MM.1S (cell line): ENCODE measurements at places on chromosomes 1 and 21.

- DNase-seq = no peak
These were observed 381.6 kb downstream of the SRGAP2C start for GRCh38 chr1:121566346-121566745.

- no peak for DNase-seq
These were observed at the start of gene SLC16A4 for GRCh38 chr1:110390692-110391245. SLC16A4 (minus strand) TSS chr1:110391026; CDS start chr1:110389323, 1,703 bp downstream.

DNA sequence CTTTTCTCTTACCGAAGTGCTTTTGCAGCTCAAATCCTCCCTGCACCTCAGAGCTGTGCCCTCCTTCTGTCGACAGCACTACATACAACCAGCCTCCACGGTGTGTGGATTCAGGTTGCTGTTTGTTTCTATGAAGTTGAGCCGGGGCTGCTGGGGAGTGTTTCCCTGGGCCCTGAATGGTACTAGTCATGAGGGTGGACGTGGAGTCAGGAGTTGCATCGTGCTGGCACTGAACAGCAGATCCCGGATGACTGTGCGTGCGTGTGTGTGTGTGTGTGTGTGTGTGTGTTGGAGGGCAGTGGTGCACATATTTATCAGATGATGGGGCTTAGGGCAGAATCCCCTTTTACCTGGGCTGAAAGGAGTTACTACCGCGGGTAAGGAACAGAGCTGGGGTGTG is 47.0 kb downstream of the ACTL8 start:
- no peak for DNase-seq

GRCh38 chr1:188277771-188278170 is 1449.0 kb downstream of the PLA2G4A start:
- DNase-seq = no peak

DNA sequence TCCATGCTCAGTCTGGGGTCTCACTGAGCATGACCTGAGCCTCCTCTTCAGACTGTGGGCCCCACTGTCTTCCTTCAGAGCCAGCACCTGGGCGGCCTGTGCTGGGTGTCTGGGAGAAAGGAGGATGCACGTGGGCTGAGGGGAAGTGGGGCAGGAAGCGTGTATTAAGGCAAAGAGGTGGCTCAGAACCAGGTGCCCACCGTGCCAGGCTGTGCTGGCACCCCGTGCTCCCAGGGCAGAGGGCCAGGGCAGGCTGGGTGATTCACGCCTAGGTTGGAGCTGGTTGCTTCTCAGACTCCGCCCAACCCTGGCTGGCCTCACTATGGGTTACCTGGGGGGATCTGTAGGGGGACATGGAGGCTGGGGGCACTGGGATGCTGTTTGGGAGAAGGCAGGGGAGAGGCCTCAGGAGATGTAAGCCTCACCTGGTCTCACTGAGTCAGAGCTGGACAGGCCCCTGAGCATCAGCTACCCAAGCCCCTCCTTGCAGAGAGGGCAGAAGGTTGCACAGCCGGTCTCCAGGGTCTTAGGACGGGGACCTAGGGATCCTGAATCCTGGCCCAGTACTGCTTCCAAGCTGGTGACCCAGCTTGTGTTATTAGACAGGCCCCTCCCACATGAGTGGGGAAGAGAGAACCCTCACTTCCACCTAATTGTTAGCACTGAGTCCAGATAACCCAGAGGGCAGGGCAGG is 18.6 kb upstream of the PADI1 start:
- no peak for DNase-seq

DNA sequence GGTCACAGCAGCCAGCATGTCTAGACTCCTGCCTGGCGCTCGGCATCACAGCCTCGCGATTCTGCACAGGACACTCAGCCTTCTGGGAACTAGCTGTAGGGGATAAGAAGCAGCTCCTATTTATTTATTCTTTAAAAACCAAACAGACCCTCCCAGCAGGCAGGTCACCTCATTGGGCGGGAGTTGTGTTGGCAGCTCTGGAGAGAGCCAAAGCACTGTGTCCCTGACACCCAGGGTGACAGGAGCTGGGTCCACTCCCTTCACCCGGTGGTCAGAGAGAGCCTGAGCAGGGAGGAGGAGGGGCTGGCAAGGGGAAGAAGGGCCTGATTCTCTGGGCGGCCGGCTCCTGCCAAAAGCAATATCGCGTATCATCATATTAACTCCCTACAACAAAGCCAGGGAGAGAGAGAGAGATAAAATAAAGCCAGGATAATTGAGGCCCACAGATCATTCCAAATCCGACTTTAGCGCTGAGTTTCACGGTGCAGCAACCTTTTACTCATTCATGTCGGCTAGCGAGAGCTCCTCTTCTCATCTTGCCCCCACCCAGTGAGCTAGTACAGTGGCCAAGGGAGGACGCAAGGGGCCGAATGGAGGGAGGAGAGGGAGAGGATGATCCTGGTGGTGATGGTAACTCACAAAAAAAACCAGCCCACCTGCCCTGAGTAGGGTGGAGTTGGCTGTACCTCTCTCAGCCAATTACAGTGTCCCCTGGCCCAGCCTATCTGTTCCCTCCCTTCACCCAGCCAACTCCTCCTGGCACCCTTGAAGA is 79.8 kb upstream of the IFFO2 start:
- DNase-seq = no peak

- no peak for DNase-seq
These were observed 166.7 kb upstream of the PDE4B start for GRCh38 chr1:65626003-65626402.

DNA sequence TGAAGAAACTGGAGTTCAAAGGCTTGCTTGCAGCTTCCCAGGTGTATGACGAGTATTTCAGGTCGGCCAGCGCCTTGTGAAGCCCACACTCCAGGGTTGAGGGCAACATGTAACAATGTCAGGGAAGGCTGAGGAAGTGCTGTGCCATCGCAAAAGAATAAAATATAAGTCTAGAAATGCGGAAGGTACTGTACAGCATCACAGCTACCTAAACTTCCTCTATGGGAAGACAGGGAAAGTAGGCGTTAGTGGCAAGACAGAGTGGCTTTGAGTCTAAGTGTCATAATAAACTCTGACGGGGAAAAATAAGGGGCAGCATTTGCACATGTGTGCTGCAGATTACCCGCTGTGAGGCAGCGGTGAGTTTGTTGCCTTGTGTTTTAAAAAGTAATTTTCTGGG is 28.9 kb downstream of the DOP1B start:
- DNase-seq = no peak

DNA sequence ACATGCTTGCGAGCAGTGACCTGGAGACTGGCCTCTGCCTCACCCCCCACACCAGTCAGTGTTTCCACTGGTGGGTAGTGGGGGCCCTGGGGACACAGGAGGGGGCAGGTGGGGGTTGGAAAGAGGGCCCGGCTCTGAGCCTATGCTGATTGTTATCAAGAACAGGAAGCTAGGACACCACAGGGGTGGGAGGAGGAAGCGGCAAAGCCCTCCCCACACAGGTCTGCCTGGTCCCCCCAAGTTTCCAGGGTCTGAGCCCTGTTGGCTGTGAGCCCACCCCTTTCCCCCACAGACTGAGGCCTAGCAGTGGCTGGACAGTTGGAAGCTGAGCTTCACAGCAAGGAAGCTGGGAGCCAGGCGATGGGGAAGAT is 1.6 kb upstream of the PTPN7 start:
- peak; percentile 0 for DNase-seq

GRCh38 chr1:100184536-100184935 is 6.5 kb upstream of the LRRC39 start:
- DNase-seq = no peak

DNA sequence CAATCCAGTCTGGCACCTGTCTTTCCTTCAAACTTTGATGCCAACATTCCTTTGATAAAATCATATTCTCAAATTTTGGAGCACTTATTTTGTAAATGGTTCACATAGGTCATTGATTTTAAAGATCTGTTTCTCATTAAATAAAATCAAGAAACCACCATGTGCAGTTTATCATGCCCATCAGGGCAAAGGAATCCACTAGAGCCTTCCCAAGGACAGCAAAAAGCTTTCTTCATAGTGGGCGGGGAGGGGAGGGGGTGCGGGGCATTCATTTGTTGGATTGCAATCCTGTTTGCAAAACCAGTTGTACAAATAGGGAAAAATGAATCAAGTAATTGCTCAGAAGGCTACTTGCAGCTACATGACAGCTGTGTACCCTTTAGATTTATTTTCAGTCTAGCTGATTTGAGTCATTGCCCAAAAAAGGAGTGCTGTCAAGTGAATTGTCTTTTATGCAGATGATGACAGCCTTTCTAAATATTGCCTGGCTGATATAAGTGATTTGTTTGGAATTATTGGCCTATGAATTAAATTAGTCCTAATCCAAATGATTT is 23.0 kb downstream of the LRRC8B start:
- DNase-seq = no peak

DNA sequence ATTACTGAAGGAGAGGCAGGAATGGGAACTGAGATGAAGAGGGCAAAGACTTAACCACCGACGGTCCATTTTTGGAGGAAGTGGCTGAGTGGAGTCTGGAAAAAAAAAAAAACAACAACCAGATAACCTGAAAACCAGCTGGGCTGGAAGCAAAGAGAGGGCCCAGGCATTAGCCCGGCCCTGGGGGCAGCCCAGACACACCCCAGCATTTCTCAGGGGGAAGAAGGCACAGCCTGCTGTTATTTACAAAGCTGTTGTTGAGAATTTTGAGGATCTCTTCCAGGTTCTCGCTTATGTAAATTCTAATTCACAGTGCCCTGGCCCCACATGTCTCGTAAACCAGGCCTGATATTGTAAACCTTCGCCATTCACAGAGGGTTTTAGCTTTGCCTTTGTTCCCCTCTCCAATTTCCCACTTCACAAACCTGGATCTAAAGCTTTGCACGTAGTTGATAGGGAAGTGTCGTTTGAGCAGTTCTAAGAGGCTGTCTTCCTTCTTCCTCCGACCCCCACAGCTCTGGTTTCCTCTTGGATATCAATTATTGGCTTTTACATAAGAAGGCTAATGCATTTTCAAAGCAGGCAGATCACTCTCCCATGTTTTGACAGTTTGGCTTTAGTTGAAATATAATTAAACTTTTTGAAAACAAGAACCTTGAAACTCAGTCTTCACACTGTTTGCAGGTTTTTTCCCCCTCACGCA is 161.8 kb upstream of the IRF2BP2 start:
- peak; percentile 20 for DNase-seq

GRCh38 chr1:226677027-226678020 is 61.8 kb downstream of the ITPKB start:
- DNase-seq = peak; percentile 62

GRCh38 chr1:153542956-153543711 is 2.4 kb upstream of the S100A5 start:
- no peak for DNase-seq

DNA sequence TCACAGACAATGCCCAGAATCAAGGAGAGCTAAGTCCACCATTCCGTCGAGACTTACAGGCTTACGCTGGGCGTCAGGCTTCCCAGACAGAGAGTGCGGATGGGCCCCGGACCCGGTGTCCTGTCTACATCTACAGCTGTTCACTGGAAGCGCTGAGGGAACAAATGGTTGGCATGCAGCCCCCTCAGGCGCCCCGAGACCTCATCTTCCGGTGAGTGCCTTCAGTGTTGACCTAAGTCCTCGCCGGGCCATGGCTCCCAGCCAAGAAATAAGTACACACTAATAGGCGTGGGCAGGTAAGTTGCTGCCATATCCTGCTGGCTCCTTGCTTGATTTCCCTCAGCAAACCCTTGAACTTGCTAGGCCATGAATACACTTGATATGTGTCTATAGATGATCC is 26.2 kb downstream of the HYI start:
- DNase-seq = no peak

- DNase-seq = no peak
These were observed 8.6 kb downstream of the CRABP2 start for GRCh38 chr1:156696755-156697154.

GRCh38 chr1:89990976-89991831 is 3.7 kb upstream of the ZNF326 start:
- DNase-seq = no peak

DNA sequence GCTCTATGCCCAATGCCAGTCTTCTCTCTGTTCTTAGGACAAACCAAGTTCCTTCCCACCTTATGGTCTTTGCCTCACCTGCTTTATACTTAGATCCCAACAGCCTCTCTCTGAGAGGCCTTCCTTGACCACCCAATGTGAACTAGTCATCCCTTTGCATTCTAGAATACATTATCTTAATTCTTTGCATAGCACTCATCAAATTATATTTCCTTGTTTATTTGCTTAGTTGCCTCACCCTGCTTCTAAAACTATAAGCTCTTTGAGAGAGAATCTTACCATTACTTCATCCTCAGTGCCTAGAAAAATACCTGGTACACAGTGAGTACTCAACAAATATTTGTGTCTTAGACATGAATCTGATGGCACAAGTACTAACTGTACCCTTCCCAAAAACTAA is 8.0 kb downstream of the PIGP start:
- no peak for DNase-seq

DNA sequence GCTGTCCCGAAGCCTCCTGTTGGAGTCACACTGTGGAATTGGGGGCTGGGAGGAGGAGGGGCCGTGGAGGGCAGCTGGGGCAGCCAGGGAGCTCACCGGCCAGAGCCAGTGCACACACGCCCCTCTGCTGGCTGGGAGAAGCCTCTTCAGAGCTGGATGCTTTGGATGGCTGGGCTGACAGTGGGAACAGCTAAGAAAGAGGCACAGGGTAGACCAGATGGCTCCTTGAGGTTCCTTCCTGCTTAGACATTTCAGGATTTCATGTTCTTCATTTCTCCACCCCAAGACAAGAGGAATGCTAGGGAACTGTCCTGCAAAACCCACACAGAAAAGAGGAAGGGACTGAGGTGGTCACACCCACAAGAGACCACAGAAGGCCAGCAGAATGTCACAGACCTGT is 254.8 kb upstream of the VAMP3 start:
- DNase-seq = no peak

DNA sequence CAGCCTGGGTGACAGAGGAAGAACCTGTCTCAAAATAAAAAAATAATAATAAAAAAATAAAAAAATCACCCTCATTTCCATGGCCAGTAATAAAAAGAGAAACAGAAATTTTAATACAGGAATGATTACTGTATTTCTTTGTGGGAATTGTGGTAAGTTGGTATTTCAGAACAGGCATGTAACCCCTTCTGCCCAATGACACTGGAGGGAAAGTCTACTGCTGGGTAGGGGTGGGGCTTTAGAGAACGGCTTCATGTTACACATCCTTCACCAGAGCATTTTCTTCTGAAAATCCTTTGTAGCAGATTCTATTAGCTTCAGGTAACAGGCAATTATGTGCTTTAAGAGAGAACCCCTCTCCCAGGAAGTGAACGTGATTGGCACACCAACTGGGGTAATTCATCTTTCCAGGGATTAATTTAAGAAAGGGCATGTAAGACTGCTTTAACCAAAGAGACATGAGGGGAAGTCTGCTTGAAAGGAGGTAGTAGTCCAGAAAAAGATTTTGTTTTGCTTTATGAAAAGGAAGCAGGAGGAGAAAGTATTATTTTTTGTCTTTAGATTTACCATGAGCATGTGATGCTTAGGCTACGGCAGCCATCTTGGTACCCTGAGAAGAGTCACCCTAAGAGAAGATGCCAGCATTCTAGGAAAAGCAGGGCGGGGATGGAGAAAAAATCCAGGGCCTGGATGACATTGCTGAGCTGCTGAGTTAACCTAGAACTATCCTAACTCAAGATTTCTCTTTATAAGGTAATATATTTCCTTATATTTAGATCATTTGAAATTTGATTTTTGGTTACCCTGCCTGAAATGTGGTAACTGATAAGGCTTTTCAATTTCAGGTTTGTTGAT is 57.7 kb upstream of the DPT start:
- DNase-seq = no peak

GRCh38 chr1:165117482-165117881 is 239.0 kb downstream of the LMX1A start:
- no peak for DNase-seq
